ENCODE measurements at places on chromosomes 4 and X.
A peak's percentile ranks its signal among the peaks of the same experiment; 100 is the strongest.

DNA sequence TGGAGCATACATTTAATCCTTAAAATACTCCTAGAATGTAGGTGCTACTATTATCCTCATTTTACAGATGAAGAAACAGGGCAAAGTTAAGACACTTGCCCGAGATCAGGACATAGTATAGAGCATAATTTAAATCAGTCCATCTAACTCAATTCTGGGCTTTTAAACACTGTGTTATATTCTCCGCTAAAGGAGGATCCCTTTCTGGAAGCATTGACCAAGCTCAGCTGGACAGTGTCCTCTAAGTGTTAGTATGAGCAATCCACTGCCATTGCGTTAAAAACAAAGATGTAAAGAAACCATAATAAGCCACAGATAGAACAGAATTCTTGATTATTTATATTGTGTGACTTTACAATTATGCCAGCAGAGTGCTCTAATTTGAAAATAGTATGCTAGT lies 207.0 kb downstream of the ARHGAP24 start:
- no peak for DNase-seq

DNA sequence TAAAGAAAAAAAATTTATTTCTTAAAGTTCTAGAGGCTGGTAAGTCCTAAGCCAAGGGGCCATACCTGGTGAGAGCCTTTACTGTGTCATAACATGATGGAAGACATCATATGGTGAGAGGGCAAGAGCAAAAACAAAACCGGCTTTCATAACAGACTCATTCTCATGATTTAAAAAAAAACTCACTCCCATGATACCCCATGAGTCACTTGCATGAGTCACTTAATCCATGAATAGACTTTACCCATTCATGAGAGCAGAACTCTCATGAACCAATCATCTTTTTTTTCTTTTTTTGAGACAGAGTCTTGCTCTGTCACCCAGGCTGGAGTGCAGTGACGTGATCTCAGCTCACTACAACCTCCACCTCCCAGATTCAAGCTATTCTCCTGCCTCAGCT lies 369.7 kb upstream of the DIAPH2 start:
- DNase-seq, result no peak

DNA sequence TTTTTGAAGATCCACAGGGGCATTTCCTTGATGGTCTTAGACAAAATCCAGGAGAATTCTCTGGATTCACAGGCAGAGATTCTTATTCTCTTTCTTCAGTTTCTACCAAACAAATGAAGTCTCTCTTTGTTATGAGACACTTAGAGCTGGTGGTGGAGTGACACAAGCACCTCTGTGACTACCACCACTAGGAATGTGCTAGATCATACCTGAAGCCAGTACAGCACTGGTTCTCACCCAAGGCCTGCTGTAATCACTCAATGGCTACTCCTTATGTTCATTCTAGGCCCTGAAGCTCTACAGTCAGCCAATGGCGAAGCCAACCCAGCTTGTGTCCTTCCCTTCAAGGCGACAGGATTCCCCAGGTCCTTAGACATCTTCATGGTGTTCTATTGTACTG lies 482.3 kb downstream of the TRAM1L1 start:
- no peak for DNase-seq

DNA sequence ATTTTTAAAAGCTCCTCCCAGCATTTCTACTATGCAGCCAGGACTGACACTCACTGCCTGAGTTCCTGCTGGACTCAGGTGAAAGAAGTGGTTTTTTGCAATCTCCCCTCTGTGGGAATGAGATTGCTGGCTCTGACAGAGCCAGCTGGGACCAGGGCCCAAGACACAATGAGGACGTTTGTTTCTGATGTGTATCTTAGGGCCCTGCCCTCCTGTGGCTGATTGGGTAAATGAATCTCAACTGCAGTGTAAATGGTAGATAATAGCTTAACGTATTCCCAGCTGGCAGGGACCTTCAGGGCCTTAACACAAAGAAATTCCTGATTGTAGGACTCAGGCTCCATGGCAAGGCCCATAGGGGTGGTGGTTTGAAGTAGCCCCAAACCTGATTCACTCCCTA lies 85.8 kb upstream of the PRPS1 start:
- no peak for DNase-seq

- no peak for DNase-seq
Observed at GRCh38 chr4:55571806-55572205, 20.2 kb downstream of the PDCL2 start.

DNA sequence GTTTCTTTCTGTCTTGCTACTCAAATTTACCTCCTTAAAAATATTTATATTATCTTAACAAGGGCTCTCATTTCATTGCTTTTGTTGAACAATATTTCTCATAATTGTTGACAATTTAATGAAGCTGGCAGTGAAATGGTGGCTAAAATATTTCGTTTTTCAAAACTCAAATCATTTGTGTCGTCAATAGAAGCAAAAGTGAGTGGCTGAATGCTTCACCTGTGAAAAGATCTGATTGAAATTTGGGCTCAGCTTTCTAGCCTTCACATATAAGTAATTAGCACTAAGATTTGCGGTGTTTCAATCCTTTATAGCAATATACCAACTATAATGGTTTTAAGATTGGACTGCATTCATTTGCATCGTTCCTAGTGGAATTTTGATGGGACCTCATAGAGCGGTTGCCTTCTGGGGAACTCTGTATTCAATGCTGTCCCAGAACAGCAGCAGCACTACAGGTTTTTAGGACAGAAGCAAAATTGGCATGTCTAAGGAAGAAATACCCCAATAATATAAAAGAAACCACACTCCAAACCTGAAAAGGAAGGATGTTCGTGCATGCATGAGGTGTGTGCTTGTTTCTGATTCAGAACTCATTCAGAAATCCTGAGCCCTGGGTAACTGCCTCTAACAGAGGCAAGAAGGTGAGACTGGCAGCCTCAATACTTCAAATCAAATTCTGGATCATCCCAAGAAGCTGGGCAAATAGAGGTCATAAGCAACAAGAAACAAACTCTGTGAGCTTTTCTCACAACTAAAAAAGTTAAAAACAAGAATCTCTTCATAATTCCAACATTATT lies 2.5 kb downstream of the CXCL1 start:
- no peak for DNase-seq

DNA sequence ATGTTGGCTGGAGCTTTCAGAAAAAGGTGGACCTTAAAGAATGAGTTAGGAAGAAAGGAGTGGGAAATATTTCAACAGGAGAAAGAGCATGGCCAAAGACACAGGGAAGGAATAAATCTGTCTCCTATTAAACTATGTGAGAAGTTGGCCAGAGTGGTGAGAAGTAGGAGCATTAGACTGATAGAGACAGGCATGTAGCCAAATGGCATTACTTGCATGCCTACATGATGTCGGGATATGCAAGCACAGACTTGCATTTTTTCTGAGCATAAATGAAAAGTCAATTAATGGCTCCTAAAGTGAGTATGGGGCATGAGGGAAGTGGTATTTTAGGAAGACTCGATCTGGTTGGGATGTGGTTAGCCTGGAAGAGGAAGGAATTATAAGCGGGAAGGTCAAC lies 279.6 kb upstream of the PITX2 start:
- DNase-seq, result no peak

GRCh38 chr4:188714501-188714900 lies 575.3 kb downstream of the TRIML1 start:
- DNase-seq, result no peak

- no peak for DNase-seq
Observed at GRCh38 chr4:81213671-81214070, 1.4 kb downstream of the PRKG2 start.

DNA sequence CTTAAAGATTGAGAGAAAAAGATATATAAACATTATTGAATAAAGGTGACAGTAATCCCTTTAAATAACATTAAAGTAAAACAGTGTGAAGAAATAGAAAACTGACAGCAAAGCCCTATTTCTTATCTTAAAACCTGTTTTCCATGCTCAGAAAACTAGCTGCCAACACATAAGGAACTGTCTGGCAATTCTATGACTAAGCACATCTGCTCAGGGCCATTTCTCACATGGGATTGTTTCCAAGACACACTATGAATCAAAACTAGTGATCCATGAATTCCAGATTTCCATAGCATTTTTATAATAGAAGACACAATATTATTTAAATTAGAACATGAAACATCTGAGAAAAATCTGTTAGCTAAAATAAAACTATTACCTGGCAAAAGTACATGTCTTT lies 113.4 kb downstream of the SCLT1 start:
- no peak for DNase-seq

DNA sequence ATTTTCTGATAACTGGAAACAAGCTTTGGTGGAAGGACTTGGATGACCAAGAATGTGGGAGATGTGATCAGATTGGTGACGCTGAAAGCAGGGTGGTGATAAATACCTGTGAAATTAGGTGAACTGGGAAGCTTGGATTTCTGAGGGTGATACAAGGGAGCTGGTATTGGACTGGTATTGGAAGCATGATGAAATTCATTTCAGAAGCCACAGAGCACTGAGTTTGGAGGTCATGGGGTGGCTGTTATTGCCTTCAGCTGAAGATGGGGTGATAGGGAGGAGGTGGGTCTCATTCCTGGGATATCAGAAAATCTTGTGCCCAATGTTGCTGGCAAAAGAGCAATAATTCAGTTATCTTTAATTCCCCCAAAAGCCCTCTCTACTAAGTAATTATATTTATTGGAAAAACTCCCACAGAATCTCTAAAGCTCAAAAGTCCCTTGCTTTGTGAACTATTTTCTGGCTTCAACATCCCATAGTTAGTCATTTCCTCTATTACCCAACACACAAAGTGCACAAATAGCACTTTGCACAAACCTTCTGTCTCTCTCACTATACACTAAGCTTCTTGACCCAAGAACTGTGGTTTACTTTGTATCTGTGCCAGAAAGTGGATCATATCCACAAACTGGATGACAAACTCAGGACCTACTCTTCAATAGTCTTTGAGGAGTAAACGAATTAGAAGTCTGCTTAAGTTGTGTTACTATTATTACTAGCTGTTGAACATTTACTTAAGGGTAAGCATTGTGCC lies 23.1 kb upstream of the CAMK2D start:
- no peak for DNase-seq

GRCh38 chrX:9966775-9967408 lies at the start of gene CLDN34:
Gene CLDN34, plus strand, starts transcription at chrX:9967358. Its CDS starts 0 bp downstream, at chrX:9967358.
- DNase-seq, result no peak

- DNase-seq, result no peak
Observed at GRCh38 chr4:158821228-158821971, 52.6 kb downstream of the FNIP2 start.

DNA sequence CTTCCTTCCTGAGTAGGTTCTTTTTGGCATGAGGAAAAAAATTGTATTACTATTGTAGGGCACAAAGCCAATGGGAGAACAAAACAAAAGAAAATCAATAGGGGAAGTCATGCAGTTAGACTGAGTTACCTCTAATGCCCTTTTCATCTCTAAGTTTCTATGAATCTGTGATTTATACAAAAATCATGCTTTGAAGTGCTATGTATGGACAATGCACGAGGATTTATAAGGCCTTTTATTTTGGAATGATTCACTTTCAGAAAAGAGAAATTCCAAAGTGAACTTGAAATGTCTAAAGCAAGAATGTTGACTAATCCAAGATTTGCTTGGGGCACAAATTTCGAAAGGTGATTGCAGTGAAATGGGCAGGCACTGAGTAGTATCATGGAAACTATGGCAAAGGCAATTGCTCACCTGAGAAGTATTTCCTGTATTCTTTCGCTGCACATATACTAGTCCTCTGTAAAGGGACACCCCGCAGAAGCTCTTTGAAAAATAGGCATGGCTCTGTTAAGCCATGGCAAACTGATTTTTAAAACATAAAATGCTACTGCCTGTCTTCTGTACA lies 52.8 kb downstream of the ADGRG4 start:
- DNase-seq, result no peak

GRCh38 chr4:116361790-116362189 lies 723.6 kb downstream of the TRAM1L1 start:
- DNase-seq, result no peak

- DNase-seq, result no peak
Observed at GRCh38 chr4:133483600-133484246, 334.6 kb downstream of the PCDH10 start.

GRCh38 chrX:79270401-79270800 lies 96.7 kb downstream of the ITM2A start:
- peak; percentile 47 for DNase-seq

GRCh38 chr4:70885174-70885573 lies 17.0 kb upstream of the MOB1B start:
- no peak for DNase-seq

DNA sequence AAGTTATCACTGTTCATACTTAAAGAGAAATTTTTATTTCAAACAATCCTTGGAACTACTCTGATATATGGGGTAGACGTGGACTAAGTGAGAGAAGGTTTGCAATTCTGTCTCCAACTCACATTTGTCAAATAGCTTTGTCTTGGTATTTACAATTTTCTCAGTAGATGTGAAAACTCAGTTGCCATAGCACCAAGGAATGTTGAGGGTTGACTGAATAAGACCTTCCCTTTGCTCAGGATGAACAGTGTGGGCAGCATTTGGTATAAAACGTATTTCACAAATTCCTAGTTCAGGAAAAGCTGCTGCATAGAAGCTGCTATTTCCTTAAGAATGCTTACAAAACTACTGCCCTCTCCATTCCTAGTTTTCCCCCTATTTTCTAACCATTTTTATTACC lies 399.5 kb downstream of the NKX6-1 start:
- DNase-seq, result no peak

Data from activated CD4-positive, CD25-positive, alpha-beta regulatory T cell treated with anti-CD3 and anti-CD28 coated beads, Interleukin-2, amount 50 U/mL, for 16 hours (primary cell).